ENCODE measurements at places on chromosomes 5 and 9. TPM values are rescaled to one million over a fixed set of nuclear protein-coding genes. Genes with fewer than 3 reads are reported as not detected.

Gene CYLC2
- not detected for total RNA-seq

Gene FIBCD1
- total RNA-seq = 11.4 TPM

Gene MFAP3
- 35.5 TPM for total RNA-seq

Gene ANKHD1
- total RNA-seq = 104 TPM

GRCh38 chr9:95188459-95188858 lies 129.1 kb downstream of the FANCC start:
- peaks cover 8% of the 10 kb centered on the region for H3K4me1 ChIP-seq
- no peaks in the 10 kb centered on the region for H3K27me3 ChIP-seq
- peak overlapping the region; percentile 65 for H3K27ac ChIP-seq
- no peak for DNase-seq
- H3K4me3 ChIP-seq = no peak overlapping the region
- no peaks in the 10 kb centered on the region for H3K36me3 ChIP-seq

GRCh38 chr9:107863396-107863795 lies 373.8 kb upstream of the KLF4 start:
- DNase-seq = no peak
- H3K36me3 ChIP-seq = no peaks in the 10 kb centered on the region
- no peaks in the 10 kb centered on the region for H3K27me3 ChIP-seq
- H3K27ac ChIP-seq = no peak overlapping the region
- H3K4me3 ChIP-seq = no peak overlapping the region

DNA sequence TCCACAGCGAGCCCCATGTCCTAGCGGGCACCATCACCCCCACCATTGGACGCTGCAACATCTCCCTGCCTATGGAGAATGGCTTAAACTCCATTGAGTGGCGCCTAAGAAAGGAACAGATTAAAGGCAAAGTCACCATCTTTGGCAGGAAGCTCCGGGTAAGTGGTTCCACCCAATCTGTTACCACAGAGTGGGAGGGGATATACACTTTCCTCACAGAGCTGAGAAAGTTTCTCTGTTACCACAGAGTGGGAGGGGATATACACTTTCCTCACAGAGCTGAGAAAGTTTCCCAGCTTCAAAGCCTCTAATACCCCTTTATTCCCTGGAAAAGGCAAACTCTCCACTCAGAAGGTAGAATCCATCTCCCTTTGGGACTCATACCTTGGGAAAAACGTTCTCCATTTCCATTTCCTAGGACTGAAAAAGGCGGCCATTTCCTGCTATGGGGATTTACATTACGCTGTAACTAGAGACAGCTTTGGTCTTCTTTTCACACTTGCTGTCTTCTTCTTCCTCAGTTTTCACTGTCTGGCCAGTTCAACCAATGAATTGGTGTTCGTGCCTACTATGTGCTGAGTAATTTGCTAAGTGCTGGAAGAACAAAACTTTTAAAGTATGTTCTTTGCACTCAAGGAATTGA lies 63.4 kb upstream of the WWC1 start:
- H3K27ac ChIP-seq = peak overlapping the region; percentile 5
- peaks cover 6% of the 10 kb centered on the region for H3K4me1 ChIP-seq
- no peak for DNase-seq
- H3K27me3 ChIP-seq = no peaks in the 10 kb centered on the region
- no peaks in the 10 kb centered on the region for H3K36me3 ChIP-seq

- H3K4me3 ChIP-seq = no peak overlapping the region
- H3K27me3 ChIP-seq = no peaks in the 10 kb centered on the region
- no peaks in the 10 kb centered on the region for H3K36me3 ChIP-seq
- H3K4me1 ChIP-seq = no peaks in the 10 kb centered on the region
- no peak overlapping the region for H3K27ac ChIP-seq
- no peak for DNase-seq
Observed at GRCh38 chr5:107331882-107332281, 338.9 kb downstream of the EFNA5 start.

DNA sequence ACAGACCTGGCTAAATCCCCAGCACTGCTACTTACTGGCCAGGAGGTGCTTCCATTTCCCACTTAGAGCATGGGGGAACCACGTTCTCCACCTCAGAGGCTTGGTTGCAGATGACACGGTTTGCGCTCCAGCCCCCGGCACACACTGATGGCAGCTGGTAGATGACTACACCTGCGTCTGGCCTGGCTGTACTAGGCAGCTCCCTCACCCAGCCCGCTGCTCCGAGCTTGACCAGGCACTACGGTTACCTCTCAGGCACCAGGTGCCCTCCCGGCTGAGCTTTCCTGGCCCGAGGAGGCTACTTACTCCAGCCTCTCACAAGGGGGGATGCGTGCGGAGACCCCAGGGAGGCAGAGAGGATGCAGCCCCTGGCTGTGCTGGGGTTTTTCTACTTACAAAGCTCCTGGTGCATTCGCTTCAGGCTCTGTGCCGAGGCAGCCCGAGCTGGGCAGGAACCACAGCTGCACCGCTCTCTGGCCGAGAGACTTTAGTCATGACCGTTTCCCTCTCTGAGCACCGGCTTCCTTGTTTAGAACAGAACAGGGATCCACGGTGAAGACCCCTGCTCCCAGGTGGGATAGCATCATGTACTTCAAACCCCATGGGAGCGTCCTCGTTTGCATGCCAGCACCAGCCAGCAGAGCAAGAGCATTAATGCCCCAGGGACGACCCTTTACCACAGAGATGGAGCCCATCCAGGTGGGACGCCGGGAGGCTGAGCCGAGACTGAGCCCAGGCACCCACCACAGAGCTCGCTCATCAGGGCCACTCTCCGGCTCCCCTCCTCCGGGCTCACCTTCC lies 7.6 kb upstream of the GBGT1 start:
- H3K4me3 ChIP-seq = no peak overlapping the region
- H3K27ac ChIP-seq = no peak overlapping the region
- no peak for DNase-seq

GRCh38 chr9:94825611-94825958 lies 99.1 kb downstream of the AOPEP start:
- DNase-seq = no peak
- peak overlapping the region; percentile 15 for H3K27ac ChIP-seq
- H3K27me3 ChIP-seq = no peaks in the 10 kb centered on the region
- H3K4me1 ChIP-seq = peaks cover 9% of the 10 kb centered on the region
- H3K4me3 ChIP-seq = no peak overlapping the region
